ENCODE measurements at places on chromosomes 5 and 9.

DNA sequence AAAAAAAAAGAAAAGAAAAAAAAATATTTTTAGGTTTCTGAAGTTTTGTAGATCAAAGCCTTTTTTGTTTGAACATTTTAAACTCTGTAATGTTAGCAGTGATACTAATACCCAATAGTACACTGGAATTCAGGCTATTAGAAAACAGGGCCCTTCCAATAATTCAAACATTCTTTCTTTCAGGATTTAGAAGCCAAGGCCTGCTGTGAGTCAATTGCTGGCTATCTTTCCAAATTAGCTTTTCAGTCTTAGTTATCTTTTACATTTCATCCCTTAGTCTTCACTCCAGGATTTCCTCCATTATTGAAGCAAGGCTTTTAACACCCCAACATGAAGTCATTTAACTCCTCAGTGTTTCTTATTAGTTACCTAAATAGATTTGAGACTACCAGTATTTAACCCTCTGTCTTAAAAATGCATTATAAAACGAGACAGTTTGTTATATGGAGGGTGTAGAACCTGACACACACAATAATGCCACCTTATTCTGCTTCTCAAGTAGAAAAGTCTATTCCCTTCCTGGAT lies 951.9 kb upstream of the DMAC1 start:
- no peak for DNase-seq

DNA sequence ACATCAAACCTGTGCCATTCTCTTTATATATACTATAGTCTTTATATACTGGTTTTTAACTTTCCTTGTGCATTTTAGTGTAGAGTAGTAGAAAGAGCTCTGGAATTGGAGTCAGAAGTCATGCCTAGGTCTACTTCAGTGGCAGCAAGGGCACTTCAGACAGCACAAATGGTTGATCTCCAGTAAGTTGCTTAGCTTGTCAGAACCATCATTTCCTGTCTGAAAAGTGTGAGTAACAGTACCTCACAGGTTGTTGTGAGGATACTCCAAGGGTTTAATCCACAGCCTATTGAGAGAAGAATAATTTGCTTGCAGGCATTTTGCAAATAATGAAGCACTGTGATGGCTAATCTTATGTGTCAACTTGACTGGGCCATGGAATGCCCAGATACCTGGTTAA lies 95.8 kb upstream of the NR4A3 start:
- no peak for DNase-seq

GRCh38 chr5:129135633-129136032 lies 41.1 kb downstream of the ISOC1 start:
- DNase-seq: no peak

DNA sequence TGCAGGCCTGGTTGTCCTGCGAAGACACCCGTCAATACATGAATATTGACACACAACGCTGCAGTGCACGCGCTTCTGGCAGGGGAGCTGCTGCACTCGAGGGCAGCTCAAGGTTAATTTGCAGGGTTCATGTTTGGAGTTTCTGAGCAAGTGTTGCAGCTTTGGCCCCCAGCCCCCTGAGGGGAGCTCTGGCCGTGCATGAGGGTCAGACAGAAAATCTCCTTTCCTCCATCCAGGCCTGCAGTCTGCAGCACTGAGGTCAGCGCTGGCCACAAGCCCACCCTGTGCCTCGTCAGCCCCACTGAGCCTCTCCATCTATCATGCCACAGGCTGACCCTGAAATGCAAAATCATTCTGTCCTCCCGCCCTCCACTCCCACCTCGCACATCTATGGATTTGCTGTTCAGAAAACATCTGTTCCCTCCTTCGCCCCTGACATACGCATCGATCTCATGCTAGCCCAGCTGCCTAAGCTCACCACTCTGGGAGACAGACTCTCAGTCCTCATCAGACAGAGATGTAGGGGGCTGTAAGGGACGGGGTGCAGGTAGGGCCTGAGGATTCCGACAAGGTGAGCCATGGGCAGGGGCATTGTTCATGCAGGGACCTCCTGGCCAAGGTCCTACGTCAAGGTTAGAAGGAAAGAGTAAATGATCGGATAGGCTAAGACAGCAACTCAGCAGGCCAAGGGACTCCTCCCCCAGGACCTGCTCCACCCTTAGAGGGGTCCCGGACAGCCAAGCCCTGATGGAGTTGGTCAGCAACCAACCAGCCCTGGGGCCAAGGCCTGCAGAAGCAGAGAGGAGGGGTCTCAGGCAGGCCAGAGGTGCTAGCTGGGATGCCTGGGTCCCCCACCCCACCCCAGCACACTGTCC lies 125.1 kb downstream of the KCNIP1 start:
- no peak for DNase-seq

- no peak for DNase-seq
Observed at GRCh38 chr9:98607787-98608186, 100.9 kb downstream of the GABBR2 start.

DNA sequence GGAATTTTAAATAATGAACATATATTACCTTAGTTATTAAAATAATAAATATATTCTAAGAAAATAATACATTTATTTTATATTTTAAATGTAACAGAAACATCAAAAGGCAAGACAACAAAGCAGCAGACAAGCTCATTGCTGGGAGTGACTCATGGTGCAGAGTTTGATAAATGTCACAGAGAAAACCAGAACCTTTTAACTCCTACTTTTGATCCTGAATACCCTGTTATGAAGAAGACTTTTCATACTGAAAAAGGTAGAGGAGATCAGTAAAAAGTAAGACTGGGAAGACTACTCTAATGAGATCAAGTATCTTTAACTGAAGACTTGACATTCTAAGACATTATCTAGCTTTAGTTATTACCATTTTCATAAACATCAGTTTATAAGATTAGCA lies 99.0 kb upstream of the GNA14 start:
- DNase-seq: no peak

- DNase-seq: no peak
Observed at GRCh38 chr9:120857481-120857880, 14.8 kb upstream of the PSMD5 start.

- DNase-seq: no peak
Observed at GRCh38 chr5:173530547-173530946, 85.9 kb downstream of the BOD1 start.

- no peak for DNase-seq
Observed at GRCh38 chr5:101720033-101720432, 576.1 kb downstream of the SLCO4C1 start.

- DNase-seq: no peak
Observed at GRCh38 chr5:156339139-156339841, 12.3 kb downstream of the SGCD start.

DNA sequence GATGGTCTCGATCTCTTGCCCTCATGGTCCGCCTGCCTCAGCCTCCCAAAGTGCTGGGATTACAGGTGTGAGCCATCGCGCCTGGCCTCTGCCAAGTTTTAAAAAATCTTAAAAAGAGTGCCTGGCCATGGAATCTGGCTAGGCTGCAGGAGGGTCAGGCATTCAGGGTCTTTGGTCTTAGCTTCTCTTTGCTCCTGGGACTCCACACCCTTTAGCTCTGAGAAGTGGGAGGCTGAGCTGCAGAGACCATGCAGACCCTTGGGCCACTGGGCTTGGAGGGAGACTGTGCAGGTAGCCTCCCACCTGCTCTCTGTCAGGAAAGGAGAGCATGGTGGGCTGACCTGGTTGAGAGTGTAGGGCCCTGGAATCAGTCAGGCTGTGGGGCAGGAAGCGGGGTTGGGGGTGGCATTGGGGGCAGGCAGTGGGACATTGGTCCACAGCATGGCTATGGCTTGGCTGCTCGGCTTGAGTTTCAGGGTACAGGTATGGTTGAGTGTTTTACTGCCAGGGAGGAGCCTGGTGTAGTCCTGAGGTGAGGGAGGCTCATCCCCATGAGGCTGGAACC lies 20.8 kb downstream of the PHF2 start:
- DNase-seq: no peak

- no peak for DNase-seq
Observed at GRCh38 chr5:119274767-119275130, 81.1 kb upstream of the TNFAIP8 start.
